Renal cortical epithelial cell (primary cell): ENCODE measurements at places on chromosomes 7 and 10. TPM values are rescaled to one million over a fixed set of nuclear protein-coding genes. Genes with fewer than 3 reads are reported as not detected.

HYAL4 gene
- not detected in 2 replicates for total RNA-seq

DNA sequence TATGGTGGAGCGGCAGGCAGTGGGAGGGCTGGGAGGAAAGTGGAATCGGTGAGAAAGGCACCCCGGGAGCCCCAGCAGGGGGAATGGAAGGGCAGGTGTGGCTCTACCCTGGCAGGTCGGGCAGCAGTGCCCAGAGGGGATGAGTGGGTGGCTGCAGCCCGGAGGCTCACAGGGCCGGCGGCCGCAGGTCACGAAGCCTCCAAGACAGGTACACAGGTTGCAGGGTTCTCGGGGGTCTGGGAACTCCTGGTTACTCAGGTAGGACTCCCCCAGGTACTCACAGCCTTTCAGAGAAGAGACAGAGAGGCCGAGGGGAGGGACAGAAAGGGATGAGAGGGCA is 21.8 kb downstream of the KCP start:
- DNase-seq: no peak

GRCh38 chr10:130430291-130430690 is 294.1 kb downstream of the GLRX3 start:
- no peak for DNase-seq

GRCh38 chr10:132253092-132253687 is 54.6 kb downstream of the STK32C start:
- no peak for DNase-seq

MAGI2 gene
- 0.52 and 2.9 TPM in 2 replicates for total RNA-seq

- DNase-seq: no peak
These were observed 23.2 kb downstream of the SKAP2 start for GRCh38 chr7:26841003-26841739.

GRCh38 chr7:1112109-1112508 is 24.2 kb downstream of the GPER1 start:
- DNase-seq: no peak

DNA sequence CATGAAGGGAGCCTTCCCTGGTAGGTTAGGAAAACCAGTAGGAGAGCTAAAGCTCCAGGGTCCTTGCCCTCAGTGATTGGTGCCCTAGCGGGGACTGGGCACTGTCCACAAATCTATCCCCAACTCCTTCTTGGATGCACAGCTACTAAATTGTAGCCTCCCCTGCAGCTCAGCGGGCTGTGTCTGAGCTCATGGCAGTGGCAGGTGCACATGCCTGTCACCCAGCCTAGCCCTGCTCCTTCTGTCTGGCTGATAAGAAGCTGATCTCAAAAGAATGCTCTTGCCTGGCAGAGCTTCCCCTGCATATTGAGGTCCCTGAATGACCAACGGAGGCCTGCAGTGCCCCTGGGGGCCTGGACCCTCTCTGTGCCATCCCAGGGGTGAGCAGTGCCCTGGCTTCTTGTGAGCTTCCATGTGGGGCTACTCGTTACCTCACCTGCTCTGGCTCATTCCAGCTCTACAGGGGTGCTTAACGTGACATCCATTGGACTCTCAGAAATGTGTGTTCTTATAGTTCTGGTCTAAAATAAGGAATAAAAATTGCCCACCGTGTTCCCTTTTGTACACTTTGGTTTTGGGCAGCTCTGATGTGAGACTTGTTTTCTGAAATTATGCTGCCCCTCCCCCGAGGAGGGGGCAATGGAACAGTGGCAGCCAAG is 59.8 kb upstream of the ANTXRL start:
- DNase-seq: no peak

ATOH7 gene
- total RNA-seq: 0.05 TPM in 1 of 2 replicates, not detected in the other

DNA sequence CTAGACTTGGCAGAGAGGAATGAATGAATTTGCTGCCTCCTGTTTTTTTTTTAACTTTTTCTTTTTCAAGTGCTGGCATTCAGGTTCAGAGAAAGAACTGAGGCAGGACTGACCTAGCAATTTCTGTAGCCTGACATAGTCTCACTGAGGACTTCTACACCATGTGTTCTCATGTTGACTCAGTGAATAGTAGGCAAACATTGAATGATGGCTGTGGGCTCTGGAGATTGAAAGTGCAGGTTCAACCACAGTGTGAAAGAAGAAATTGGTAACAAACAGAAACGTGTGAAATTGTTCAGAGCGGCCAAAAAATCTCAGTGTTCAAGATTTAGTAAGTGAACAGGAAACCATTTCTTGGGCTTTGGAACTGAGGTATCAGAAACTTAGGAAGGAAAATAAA is 322.4 kb upstream of the GHITM start:
- DNase-seq: no peak

GRCh38 chr7:94612661-94613060 is 43.3 kb downstream of the SGCE start:
- DNase-seq: no peak

GRCh38 chr7:137987968-137988367 is 13.9 kb downstream of the CREB3L2 start:
- no peak for DNase-seq

DNA sequence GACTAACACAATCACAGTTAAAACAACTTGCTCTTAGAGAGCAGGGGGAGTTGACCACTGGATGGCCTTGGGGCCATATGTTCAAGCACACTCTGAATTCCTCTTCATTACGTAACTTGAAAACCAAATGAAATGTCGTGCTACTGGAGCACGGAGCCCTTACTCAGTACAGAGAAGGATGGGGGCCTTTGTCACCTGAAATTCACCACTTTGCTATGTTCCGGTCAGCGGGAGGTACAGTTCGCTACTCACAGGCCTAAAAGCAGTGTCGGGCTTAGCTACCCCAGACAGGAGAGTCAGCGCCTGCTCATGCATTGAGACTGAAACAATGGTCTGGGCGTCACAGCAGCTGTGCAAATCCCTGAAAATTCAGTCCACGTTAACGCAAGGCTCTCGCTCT is 39.6 kb downstream of the GLI3 start:
- DNase-seq: peak; percentile 62

DNA sequence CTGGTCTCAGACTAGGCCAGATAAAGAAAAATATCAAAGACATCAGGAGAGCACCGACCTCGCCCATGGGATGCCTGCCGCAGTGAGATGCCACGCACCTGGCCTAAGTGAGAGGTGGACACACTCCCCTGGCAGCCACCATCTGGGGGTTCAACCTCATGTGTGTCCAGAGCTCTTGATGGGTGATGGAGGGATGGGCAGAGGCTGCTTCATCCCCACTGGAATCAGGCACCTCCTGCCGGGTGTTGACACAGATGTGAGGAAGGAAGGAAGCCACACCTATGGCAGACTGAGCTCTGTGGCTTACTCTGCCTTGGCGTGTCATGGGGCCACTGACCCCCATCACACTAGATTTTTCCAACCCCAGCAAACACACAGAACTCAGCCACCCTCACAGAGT is 11.4 kb downstream of the ZNF488 start:
- DNase-seq: no peak

- peak; percentile 3 for DNase-seq
These were observed 29.1 kb downstream of the TFPI2 start for GRCh38 chr7:93861325-93861949.

DNA sequence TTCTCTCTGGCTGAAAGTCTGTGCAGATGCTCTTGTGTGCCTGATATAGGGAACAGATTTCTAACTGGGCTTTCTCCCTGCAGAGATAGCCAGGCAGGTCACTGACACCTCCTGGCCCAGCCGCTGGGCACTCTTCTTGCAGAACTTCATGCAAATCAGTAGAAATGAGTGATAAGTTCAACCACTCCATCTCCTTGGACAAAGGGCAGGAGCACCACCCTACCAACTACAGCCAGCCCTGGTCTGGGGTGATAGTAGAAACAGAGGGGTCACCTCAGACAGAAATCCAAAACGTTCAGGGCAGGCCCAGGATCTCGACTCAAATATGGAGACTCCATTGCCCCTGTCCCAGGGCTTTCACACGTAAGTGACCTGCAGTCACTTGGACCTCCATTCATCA is 917.8 kb upstream of the ZNF722 start:
- no peak for DNase-seq

CALY gene
- total RNA-seq: not detected in 2 replicates

PNLIP gene
- total RNA-seq: not detected in 2 replicates

DNA sequence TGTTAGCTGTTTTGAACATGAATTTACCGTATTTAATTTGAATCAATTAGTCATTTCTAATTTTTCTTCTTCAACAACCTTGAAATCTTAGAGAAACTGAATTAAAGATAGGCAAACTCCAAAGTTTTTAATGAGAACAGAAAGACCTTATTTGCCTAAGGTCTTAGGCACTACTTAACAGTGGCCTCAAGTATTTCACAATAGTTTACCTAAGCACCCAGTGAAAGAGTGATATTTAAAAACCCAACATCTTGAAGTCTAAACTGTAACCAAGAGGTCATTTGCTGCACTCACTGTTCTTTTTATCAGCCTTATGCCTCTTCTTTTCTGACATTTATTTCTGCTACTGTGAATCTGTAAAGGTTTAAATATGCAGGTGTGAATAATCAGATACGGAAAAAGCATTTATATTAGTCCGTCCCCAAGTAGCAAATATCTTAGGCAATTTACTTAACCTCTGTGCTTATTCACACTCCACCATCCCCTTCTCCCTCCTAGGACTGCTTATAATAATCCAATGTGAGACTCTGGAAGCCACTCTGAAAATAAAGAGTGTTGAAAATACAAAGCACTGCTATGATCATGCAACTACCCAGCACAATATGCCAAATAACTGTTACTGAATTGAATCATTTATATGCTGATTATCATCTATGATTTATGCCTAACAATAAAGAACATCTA is 105.7 kb downstream of the ELAPOR2 start:
- peak; percentile 27 for DNase-seq

GRCh38 chr7:150856303-150857275 is 4.3 kb downstream of the AOC1 start:
- no peak for DNase-seq

GRCh38 chr10:77027576-77027975 is 610.0 kb downstream of the KCNMA1 start:
- no peak for DNase-seq

GRCh38 chr7:51138123-51139085 is 178.2 kb downstream of the COBL start:
- no peak for DNase-seq

PRSS2 gene
- total RNA-seq: not detected in 2 replicates

DNA sequence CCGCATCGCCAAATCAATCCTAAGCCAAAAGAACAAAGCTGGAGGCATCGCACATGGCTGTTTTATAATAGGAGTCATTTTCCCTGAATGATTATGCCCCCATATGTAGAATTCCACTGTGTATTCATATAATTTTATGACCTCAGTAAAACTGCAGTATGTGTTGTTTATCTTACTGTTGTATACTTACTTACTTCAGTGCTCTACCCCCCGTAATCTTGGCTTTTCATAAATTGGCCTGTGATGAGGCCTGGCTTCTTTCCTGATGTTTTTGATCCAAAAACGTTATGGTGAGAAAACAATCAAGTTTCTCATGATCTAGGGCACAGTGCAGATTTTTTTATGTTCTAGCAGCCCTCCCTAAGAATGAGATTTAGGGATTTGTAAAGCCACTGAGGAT is 306.4 kb upstream of the FZD1 start:
- no peak for DNase-seq

DNA sequence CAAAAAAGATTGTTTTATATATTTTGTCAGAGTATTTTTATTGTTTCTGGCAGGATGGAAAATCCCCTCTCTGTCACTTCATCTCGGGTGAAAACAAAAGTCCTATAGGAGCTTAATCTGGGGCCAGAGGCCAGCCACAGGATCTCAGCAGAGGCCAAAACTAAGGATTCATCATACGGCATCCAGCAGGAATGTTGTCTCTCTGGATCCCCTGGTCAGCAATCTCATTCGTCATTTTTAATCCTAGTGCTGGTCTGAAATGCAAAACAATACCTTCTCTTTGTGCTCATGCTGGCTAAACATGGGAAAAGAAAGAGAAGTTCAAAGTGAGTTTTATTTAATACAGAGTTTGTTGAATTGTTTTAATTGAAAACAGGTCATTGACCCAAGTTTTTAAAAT is 482.5 kb upstream of the AUTS2 start:
- DNase-seq: no peak

- DNase-seq: no peak
These were observed 7.9 kb downstream of the RET start for GRCh38 chr10:43084812-43085211.

DNA sequence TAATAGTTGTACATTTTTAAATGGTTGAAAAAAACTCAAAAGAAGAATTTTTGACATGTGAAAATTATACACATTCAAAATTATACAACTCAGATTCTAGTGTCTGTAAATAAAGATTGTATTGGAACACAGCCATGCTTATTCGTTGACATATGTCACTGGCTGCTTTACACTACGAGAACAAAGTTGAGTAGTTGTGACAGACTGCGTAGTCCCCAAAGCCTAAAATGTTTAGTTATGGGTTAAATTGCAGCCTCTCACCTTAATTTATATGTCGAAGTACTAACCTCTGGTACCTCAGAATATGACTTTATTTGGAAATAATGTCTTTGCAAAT is 144.8 kb upstream of the TCF7L2 start:
- no peak for DNase-seq

DNA sequence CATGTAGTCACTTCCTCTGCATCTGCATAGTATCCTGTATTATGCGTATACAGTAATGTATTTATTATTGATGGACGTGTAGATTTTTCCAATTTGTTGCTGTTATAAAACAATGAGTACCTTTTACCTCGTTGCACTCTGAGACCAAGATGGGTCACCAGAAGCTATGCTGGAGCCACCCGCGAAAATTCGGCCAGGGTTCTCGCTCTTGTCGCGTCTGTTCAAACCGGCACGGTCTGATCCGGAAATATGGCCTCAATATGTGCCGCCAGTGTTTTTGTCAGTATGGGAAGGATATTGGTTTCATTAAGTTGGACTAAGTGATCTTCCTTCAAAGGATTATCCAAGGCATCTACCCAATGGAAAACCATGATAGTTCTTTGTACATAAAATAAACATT is 1.0 kb downstream of the PSMC2 start:
- DNase-seq: no peak

- no peak for DNase-seq
These were observed 40.5 kb upstream of the CAMK1D start for GRCh38 chr10:12308736-12309375.

DNA sequence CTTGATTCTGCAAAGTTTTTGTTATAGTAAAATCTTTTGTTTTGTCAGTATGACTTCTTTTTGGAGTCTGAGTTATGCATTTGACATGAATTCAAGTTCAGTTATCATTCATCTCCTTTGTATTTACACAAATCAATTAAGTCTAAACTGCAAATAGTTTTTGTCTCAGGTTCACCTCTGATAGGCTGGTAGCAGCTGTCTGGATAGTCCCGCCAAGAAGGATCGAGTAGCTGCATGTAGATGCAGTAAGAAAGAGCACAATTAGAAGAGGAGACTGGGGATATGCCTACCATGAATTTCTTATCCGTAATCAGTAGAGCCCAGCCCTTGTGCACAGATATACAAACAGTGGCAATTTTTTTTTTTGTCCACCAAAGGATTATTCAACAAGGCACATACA is 392.5 kb upstream of the ETV1 start:
- DNase-seq: no peak

DNA sequence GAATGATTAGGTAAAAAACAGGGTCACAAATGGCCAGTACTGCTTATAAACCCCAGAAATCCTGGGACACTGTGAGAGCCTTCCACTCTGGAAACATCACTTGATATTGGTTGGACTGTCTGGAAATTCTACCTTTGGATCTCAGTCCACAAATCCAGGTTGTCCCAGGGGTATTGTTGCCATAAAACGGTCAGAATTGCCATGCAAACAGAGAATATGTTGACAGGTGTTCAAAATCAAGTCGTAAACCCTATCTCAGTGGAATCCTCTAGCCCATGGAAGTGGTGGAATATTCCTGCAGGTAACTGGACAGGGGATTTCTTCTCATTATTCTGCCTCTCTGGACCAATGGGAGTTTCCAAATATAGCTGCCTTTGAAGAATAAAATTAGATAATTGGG is 31.2 kb upstream of the KCTD7 start:
- DNase-seq: no peak
